ENCODE measurements at places on chromosomes 7 and 10.

GRCh38 chr7:38704041-38704547 lies 72.9 kb upstream of the AMPH start:
- DNase-seq: peak; percentile 26

DNA sequence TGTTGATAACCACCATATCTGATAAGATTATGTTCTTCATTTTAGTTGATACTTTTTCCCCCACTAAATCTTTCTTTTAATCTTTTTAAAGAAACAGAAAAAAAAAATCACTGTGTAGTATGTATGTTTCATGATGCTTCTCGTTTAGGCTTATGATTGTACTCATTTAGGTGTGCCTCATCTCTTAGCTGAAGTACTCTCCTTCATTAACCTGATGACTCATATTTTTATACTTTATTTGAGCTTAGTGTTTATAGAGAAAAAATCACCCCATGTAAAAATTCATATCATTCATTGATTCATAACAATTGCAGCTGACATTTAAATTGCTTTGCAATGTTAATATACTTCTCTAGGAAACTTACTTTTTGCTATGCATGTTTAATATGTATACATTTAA lies 158.9 kb downstream of the MLLT10 start:
- DNase-seq: no peak

DNA sequence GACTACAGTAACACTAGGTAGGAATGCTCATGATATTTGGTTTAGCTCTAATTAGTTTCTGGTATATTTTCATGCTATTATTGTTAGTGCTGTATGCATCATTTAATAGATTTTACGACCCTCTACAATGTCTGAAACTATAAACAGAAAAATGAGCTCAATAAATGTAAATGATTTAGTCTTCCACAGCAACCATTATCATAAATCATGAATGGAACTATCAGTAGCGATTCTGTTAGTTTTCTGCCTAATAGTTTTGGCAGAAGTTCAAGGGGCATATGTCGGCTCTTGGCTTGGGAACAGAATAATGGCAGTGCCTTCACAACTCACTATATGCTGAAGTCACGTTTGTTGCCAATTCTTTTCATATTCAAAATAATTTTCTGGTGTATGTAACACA lies 494.8 kb downstream of the PARD3 start:
- no peak for DNase-seq

- no peak for DNase-seq
These were observed 5.1 kb downstream of the ZCCHC24 start for GRCh38 chr10:79440281-79440680.

DNA sequence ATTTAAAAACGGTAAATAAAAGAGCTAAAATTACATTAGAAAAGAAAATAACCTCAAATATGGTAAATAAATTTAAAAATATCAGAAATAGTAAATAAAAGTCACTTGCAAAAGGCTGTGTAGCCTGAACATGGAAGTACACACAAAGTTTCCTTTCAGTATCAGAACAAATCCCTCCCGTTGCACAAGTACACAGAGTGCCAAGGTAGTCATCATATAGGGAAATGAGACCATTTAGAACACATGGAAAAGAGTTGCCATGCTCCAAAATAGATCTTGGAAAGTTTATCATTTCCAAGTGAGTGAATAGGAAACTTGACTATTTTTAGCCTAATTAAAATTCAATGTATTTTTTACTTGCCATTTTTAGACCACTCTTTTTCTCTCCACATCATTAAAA lies 11.6 kb downstream of the CALCR start:
- DNase-seq: no peak

DNA sequence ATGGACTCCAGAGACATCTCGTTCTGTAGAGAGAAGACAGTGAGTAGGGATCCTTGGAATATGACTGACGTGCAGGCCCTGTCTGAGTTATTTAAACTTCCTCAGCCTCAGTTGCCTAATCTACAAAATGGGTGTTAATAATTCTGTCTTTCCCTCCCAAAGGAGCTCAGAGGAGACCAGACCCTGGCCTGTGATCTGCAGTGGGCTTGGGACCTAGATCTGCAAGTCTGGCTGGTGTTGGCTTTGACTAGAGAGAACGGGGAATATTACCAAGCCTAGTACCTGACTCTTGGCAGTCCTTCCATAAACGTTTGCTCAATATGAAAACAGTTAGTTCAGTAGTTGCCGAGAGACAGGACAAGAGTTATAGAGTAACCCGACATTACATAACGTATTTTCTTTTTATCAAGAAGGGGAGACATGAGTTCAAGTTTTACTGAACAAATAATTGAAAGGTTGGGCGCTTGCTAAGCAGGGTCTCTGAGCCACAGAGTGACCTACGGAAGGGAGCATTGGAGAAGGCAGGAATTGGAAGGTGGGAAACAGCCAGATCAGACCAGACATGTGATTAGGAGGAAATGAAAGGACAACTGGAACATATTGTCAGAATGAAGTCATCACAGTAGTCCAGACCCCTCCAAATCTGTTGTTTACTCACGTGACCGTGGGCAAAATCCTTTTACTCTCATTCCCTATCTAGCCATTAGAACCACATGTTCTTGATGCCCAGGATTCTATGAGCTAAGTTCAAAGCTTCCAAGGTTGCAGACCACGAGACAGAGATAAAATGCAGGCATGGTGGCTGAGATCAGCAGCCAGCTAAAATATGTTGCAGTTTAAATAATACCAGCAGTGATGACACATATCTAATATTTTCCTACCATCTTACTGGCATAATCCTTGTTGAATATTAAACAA lies 10.9 kb upstream of the CYP3A4 start:
- peak; percentile 84 for DNase-seq

DNA sequence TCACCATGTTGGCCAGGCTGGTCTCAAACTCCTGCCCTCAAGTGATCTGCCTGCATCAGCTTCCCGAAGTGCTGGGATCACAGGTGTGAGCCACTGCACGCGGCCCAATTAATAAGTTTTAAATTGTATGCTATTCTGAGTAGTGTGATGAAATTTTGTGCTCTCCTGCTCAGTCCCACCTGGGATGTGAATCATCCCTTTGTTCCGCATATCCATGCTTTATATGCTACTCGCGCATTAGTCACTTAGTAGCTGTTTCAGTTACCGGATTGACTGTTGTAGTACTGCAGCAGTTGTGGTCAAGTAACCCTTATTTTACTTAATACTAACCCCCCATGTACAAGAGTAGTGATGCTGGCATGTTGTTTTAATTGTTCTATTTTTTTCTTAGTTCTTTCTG lies 47.3 kb upstream of the OIT3 start:
- peak; percentile 89 for DNase-seq

GRCh38 chr7:84264396-84264795 lies 69.8 kb upstream of the SEMA3A start:
- DNase-seq: peak; percentile 14

GRCh38 chr7:153258686-153259085 lies 499.1 kb downstream of the ACTR3B start:
- no peak for DNase-seq
